ENCODE measurements at places on chromosomes 3 and 15.

DNA sequence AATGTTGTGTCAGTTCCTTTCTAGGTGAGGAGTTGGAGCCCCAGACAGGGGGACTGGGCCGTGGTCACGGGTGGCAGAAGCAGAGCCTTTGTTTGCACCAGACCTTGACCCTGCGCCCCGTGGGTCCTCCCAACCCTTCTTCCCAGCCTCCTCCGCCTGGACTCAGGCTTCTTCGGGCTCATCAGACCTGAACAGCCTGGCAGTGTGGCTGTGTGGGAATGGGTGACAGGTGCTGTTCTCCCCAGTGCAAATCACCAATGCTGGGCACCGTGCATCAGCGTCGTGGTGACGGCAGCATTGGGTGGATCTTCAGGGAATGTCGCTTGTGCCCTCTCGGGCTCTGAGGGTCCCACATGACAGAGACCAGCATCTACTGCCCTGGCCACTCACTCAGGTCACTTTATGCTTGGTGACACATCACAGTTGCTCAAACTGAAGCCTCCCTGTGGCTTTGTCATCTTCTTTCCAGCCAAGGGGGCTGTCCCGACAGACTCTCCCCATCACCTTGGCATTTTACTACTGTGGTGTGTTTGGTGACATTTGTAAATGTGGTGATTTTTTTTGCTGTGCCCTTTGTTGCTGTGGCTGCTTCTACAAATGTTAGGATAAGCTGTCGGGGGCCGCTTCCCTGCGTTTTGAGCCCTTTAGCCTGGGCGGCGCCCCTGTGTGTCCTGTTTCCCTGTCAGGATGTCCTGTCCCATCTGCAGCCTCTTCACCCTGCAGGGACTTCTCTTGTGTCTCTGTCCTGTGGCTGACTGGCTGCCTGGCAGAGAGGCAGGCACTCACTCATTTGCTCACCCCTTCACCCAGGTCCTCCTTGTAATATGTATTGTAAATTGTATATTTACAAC is 14.5 kb downstream of the APBA2 start:
- 0 out of 3 replicates have a peak, but pooled peaks cover 3% of the 10 kb centered on the region for H3K27me3 ChIP-seq
- no peak overlapping the region for H3K4me3 ChIP-seq
- no peaks in the 10 kb centered on the region for H3K4me1 ChIP-seq

GRCh38 chr15:80099241-80099640 is 39.8 kb downstream of the ZFAND6 start:
- H3K4me3 ChIP-seq = no peak overlapping the region
- H3K4me1 ChIP-seq = 0 out of 2 replicates have a peak, but pooled peaks cover 6% of the 10 kb centered on the region
- no peak for DNase-seq
- H3K36me3 ChIP-seq = no peaks in the 10 kb centered on the region

DNA sequence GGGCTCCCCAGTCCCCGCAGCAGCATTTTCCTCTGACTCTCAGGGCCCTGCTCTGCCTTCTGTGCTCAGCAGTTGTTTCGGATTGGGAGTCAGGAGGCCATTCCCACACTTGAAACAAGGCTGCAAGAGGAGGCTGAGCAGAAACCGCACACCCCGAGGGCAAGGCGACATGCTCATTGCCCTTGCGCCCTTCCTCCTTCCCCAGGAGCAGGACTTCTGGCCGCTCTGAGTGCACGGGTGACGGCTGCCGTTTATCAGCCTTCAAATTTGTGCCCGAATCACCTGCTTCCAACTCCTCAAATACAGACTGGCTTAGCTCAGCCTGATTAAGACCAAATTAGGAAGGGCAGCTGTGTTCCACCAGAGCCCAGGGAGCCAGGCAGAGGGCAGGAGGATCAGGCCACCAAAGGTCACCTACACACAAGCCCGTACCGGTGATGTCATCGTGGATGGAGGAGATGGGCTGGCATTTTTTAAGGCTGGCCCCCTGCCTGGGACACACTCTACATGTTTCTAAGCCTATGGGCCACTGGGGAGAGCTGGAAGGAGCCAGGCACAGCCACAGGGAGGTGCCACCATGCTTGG is 38.1 kb downstream of the TM2D3 start:
- no peaks in the 10 kb centered on the region for H3K36me3 ChIP-seq
- no peak overlapping the region for H3K4me3 ChIP-seq
- H3K27me3 ChIP-seq = no peaks in the 10 kb centered on the region
- H3K4me1 ChIP-seq = peaks cover 80% of the 10 kb centered on the region
- H3K27ac ChIP-seq = no peak overlapping the region
- no peak for DNase-seq

- no peaks in the 10 kb centered on the region for H3K27me3 ChIP-seq
- no peak overlapping the region for H3K27ac ChIP-seq
- no peaks in the 10 kb centered on the region for H3K36me3 ChIP-seq
Measured at GRCh38 chr15:90174140-90174875, 26.8 kb upstream of the SEMA4B start.
